Stimulated activated CD8-positive, alpha-beta memory T cell treated with anti-CD3 and anti-CD28 coated beads, Interleukin-7, amount 100 ng/mL, for 24 hours (primary cell): ENCODE measurements at places on chromosomes 13 and 19.

- no peak for DNase-seq
Measured at GRCh38 chr13:41639955-41640780, 182.8 kb downstream of the RGCC start.

DNA sequence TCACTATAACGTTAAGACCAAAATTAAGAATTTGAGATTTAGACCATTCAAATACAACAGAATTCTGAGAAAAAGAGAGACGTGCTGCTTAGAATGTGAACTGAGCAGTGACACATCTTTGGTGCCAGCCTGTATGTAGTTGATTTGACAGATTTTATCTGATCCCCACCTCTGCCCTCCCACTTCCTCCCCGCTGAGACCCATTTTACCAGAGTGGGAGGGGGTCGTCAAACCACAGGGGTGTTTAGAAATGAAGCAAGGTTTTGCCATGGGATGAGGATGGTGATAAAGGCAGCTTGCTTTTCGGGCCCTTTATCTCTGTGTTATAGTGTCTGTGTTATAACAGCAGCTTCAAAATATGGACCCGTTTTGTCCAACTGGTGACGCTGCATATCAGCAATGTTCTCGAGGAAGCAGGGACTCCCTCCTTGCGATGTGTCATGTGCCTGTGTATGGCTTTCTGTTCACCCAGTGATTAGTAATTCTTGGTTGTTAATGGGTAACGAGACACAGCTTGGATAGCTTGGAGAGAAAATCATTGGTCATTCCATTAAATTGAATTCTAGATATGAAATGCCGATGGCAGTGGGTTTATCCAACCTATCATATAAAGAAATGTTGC lies 125.0 kb downstream of the HS6ST3 start:
- DNase-seq: no peak

DNA sequence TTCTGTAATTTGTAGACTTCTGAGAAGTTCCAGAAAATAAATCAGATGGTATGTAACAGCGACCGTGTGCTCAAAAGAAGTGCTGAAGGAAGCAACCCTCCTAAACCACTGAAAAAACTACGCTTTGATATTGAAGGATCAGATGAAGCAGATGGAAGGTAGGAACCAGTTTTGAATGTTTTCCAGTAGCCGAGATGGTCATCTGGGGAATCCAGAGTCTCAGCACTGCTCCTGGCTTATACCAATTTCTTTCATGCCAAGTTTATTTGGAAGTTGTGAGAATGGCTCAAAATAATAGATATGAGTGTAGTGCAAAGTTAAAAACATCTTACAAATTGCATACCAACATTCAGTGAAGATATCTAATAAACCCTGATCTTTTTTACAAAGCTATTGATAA lies 56.2 kb downstream of the RCBTB2 start:
- DNase-seq: no peak

DNA sequence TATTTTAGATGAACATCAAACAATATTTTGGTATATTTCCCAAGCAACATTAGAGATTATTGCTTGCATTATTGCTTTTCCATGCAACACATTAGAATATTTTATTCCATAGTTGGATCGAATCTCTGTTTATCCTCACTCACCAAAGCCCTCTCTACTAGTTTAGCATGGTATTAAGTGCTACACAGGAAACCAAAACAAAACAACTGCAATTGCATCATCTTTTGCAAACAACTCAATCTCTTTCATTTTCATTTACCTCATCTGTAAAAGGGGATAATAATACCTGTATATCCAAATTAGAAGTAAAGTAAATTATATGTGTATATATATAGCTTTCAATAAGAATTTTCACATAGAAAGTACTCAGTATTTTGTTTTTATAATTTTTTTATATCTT lies 147.8 kb upstream of the PCDH9 start:
- no peak for DNase-seq

GRCh38 chr13:76643596-76643995 lies 242.6 kb downstream of the KCTD12 start:
- DNase-seq: no peak
